Natural killer cell treated with Interleukin-12 subunit alpha and Interleukin-12 subunit beta and Interleukin-15 and Interleukin-18, amount 100 ng/mL, for 72 hours (primary cell): ENCODE measurements at places on chromosomes 6 and 20.

- DNase-seq, result no peak
Observed at GRCh38 chr6:52271852-52272460, 12.6 kb downstream of the MCM3 start.

- no peak for DNase-seq
Observed at GRCh38 chr6:52336919-52337561, 24.9 kb upstream of the PAQR8 start.

- DNase-seq, result no peak
Observed at GRCh38 chr6:170286934-170287265, 4.0 kb downstream of the DLL1 start.

DNA sequence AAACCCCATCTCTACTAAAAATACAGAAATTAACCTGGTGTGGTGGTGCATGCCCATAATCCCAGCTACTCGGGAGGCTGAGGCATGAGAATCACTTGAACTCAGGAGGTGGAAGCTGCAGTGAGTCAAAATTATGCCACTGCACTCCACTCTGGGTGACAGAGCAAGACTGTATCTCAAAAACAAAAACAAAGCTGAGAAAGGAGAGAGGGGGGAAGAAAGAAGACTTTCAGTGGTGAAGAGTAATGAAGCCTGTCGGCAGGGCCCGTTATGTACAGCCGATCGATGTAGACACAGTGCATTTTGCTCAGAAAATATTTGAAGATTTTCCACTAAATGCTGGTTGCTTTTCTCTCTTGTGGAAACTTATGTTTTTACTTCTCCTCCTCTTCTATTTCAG, 13.8 kb downstream of the VAPB start:
- DNase-seq, result no peak
